ENCODE measurements at places on chromosomes 3 and 15.

DNA sequence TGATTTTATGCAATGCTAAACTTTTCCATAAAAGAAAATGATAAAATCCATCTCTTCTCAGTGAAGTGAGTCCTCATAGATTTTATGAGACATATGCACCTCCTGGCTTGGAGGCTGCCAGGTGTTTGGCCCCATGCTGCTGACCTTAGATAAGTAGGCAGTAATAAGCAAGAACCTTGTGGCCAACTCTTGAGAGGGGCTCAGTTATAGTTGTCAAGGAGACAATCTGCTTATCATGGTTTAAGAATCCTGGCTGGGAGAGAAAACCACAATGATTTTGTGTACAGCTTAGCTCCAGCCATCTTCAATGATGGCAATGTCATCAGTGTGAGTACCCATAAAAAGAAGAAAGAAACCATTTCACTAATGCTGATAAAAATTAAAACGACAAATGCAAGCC lies 252.1 kb downstream of the CPNE4 start:
- no peak for DNase-seq

DNA sequence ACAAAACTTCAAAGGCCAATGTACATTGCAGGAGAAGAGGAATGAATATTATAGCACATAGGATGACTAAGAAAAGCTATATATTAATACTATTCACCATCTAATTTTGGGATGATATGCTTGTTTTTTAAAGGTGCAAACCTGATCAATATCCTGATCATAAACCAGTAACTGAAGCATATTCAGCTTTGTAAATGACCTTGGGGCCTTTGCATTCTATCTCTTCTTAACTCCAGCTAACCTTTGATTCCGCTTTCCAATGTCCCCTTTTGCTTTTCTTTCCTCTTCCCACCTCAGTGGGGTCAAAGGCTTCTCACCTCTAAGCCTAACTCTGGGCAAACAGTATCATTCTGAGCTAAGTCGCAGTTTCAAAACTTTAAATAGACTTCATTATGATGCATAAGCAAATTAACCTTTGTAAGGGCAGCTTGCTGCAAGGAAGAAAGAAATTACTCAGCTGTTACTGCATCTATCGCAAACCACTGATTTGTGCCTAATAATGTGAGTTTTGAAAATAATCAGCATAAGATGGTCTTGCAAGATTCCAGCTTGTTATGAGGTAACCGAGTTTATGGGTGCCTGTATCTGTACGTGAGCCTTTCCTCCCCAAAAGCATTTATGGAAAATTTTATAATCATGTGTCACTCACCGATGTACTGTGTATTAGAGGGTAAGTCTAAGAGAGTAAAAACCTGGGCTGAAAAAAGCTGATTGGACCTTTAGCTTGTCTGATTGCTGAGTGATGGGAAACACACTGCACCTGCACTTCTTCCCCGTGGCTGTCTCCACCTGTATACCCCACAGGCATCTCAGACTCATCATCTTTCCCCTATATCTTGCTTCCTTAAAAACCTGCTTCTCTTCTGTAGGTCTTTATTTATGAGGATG lies 116.8 kb downstream of the TPRG1 start:
- DNase-seq = no peak

GRCh38 chr3:16912400-16913263 lies 27.9 kb downstream of the PLCL2 start:
- no peak for DNase-seq

DNA sequence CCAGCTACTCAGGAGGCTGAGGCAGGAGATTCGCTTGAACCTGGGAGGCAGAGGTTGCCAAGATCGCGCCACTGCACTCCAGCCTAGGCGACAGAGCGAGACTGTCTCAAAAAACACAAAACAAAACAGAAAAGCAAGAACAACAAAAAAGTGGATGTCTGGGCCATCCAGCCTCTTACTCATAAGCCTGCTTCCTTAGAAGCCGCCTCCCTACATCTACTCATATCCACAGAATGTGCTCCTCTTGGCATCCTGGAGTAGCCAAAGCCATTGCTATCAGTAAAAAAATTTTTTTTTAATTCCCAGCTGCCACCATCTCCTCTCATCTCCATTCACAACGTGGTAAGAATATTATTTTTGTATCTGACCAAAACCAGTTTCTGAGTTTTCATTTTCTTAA lies 10.8 kb downstream of the ZSCAN2 start:
- no peak for DNase-seq

DNA sequence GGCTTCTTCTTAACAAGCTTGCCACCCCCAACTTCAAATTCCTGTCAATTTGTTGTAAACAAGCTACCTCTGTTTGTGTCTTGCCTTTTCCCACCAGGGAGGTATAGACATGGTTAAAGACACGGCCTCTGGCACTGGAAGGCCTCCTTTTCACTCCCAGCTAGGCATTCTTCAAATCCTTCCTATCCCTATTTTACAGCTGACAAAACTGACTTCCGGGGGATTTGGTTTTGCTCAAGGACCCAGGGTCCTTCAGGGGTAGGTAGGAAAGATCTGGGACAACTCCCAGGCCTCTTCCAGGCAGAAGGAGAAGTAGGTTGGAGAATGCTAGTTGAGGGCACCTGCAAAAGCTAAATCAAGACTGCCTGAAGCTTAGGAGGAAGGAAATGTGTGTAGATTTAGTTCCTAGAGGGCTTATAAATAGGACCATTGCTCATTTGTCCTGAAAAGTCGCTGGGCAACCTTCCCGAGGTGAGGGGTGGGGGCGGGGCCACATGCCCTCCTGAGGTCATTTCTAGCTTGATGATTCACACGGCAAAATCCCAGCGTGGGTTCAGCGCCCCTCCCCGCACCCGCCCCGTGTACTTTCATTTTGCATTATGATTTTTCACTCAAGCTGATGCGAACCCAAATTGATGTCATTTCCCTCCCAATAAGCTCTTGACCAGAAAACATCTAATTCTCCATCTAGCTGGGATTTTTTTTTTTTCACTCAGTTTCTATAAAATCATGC lies 365.5 kb downstream of the SHQ1 start:
- DNase-seq = no peak

DNA sequence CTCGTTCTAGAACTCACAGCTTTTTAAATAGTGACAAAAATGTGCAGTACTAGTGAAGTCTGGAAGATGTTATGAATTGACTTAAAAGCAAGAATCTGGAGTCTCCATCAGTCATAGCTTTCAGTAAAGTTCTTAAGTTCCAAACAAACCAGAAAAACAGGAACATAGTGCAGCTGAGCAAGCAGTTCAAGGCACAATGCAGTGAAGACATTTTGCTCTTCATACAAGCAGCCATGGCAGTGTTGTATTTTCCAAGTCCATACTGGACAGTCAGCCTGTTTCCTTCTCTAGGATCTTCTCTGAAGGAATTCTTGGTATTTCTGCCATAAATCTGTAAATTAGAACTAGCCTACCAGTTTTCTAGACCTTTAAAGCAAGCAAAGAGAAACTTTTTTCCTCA lies 90.5 kb downstream of the LRRC28 start:
- DNase-seq = no peak

DNA sequence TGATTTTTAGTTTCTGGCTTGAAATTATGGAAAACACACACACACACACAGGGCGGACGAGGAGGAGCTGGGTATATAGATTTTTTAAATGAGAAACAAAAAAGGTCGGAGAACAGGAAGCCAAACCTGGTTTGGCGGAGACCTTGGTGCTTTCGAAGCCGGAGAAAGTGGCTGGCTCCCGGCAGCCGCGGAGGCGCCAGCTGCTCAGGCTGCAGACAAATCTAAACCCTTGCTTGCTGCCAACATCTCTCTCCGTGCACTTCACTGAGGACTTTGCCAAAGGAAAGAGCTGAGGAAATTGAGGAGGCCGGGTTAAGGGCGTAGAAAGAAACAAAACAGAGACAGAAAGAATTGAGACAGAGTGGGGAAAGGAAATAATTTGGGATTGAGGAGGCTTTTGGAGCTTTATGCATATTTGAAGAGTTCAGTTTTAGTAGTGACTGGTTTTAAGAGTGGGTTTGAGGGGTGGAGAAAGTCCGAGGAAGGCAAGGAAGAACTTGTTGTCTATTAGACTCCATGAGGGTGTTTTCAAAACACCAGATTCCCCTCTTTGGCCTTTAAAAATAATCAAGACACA lies 2.2 kb downstream of the ZIC1 start:
- DNase-seq = no peak

DNA sequence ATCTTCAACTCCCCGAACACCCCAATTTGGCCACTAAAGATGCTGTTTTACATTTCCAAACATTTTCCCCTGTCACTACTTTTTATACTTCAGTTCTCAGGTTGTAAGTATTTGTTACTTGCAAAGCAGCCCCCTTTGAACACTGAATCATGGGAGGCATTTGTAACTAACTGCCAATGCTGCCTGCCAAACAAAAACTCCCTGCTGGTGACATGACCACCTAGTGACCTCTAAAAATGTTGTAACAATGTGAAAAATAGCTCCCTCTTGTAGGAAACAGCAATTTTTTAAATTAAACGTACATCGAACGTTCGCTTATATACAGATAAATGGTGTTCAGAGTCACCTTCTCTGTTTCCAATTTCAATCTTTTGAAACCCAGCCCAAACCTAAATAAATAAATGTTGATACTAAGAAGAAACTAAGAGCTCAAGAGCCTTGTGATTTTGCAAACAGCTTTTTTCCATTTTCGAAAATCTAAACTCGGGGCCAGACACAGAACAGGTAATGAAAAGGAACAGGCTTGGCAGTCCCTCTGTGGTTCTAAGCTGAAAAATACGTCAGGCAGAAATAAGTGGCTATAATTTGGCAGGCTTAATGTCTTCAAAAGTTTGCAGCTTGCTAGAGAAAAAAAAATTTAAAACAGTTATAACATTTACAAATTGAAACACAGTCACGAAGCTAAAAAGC lies 268.6 kb upstream of the WNT5A start:
- DNase-seq = no peak

- no peak for DNase-seq
These were observed 852.0 kb downstream of the FHIT start for GRCh38 chr3:60399292-60399691.

DNA sequence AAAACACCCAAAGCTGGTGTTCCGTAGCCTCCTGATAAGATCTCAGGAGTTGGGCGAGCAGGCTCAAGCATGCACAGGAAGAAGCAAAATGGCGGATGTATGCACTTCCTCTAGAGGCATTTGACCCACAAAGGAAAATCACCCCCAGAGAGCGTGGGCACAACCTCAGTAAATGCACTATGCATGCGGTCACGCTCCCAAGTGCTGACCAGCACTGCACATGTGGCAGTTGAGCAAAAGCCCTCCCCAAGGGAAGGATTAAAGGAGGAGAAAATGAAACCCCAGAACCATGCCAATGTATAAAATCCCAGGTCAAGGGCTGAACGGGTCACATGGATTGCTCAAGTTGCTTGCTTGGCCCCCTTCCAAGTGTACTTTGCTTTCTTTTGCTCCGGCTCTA lies 289.4 kb upstream of the IGF1R start:
- no peak for DNase-seq

GRCh38 chr3:172236771-172237742 lies 197.7 kb downstream of the FNDC3B start:
- no peak for DNase-seq

GRCh38 chr3:57696801-57697321 lies 4.0 kb upstream of the DENND6A start:
- no peak for DNase-seq

DNA sequence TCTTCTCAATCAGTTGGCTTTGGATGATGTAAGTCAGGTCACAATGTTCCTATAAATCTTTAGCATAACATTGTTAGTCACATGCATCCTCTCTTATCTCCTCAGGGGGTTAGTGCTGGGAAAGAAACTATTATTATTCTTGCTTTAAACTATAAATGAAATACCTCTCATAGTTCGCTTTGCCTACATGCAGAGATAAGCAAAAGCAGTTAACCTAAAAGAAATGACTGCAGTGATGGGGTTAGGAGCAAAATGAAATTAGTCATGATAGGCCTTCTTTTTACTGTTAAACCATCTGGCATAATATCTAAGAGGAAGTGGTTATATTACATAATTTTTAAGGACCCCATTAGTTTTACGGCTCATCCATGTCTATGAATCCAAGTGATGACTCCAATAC lies 91.7 kb upstream of the IGSF10 start:
- no peak for DNase-seq

- DNase-seq = no peak
These were observed 7.0 kb downstream of the TLR9 start for GRCh38 chr3:52218454-52218853.

DNA sequence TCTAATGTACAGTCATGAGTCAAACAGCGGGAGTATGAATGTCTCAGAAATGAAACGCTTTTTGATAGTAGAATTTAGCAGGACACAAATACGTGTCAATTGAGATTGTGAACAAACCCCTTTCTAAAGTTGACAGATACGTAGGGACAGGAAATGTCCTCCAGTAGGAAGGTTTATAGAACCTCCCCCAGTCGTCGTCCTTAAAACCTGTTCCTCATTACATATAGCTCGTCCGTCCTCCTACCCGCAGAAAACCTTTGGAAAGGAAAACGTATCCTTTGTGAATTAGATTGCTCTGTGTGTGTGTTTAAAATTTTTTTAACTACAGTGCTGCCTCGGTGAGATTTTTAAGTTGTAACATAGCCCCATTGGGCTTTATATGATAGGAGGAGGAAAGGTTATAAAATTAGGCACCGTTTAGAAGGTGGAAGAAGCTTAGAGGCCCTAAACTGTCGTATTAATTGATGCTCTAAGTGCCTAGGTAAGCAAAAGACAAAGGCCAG lies 4.1 kb downstream of the UBE2E1 start:
- no peak for DNase-seq

GRCh38 chr3:33646406-33646805 lies 71.6 kb downstream of the CLASP2 start:
- DNase-seq = no peak

DNA sequence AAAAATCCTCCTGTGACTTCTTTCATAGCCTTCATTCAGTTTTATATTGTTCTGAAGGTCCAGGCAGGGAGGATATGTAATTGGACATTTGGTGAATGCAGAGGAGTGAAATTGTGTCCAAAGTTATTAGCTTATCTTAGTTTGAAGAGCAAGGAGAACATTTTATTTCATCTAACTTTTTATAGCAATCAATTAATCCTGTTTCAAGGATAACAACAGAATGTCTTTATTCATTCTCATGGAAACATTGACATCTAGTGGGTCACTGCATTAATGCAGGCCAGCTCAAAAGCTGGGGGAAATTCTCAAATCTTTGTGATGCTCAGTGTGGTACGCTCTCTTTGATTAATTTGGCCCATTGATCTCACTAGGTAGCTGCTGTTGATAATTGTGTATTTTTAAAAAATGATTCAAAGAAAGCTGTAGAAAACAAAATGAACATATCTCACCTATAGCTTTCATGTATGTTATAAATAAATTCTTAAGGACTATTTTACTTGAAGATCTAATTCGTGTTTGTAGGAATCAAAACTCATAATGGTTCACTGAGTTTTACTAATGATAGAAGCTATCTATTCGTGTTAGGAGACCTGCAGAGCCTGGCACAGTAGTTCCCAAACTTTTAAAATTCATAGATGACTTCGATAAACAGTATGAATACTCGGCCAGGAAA lies 150.8 kb upstream of the KCNMB2 start:
- no peak for DNase-seq

GRCh38 chr3:127374086-127375010 lies 86.5 kb upstream of the PRR20G start:
- DNase-seq = no peak

GRCh38 chr15:59557581-59557980 lies 54.0 kb upstream of the GCNT3 start:
- DNase-seq = no peak
